Activated naive CD4-positive, alpha-beta T cell treated with anti-CD3 and anti-CD28 coated beads for 36 hours (primary cell): ENCODE measurements at places on chromosomes 7 and 10. TPM values are rescaled to one million over a fixed set of nuclear protein-coding genes. Genes with fewer than 3 reads are reported as not detected.
A peak's percentile ranks its signal among the peaks of the same experiment; 100 is the strongest.

IDI1 gene
- total RNA-seq, result 68.2 TPM

SFRP5 gene
- not detected for total RNA-seq

GPR15LG gene
- total RNA-seq, result not detected

UBE3C gene
- 55.7 TPM for total RNA-seq

DNA sequence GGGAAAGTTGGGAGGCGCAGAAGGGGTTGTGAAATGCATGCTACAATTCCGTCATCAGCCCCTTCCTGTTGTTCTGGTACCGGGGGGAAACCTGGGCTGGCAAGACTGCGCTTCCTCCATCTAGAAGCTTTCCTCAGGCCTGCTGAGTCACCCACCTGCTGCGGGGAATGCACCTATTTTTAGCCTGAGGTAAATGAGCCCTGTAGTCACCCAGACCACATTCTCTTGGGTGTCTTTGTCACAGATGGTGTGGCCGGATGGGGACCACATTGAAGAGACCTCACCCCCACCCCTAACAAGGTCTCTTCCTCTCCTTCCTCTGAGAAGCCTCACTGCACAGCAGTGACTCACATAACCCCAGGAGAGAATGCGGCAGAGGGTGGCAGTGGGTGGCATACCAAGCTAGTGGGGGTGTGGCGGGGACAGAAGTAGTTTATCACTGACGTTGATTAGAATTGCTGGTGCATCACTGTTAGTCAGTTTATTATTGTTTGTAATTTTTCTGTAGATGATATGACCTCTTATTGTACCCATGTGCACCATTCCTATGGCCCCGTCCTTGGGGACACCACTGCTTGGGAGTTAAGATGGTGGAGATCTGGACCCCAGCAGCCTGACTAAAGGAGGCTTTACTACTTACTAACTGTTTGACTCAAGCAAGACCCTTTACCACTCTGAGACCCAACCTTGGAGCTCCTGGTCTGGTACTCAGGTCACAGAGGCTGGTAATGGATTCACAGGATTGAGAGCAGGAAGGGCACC, 83.0 kb upstream of the DUSP5 start:
- H3K4me1 ChIP-seq, result peaks cover 73% of the 10 kb centered on the region
- peak overlapping the region; percentile 41 for H3K4me3 ChIP-seq
- H3K27me3 ChIP-seq, result no peaks in the 10 kb centered on the region
- peak; percentile 98 for DNase-seq

GRCh38 chr7:47914717-47915615, 33.3 kb downstream of the PKD1L1 start:
- no peak overlapping the region for H3K27ac ChIP-seq
- H3K4me3 ChIP-seq, result no peak overlapping the region
- H3K27me3 ChIP-seq, result no peaks in the 10 kb centered on the region
- no peaks in the 10 kb centered on the region for H3K36me3 ChIP-seq
- no peak for DNase-seq

GRCh38 chr7:47330561-47331178, 251.2 kb downstream of the TNS3 start:
- H3K27me3 ChIP-seq, result no peaks in the 10 kb centered on the region
- no peak for DNase-seq
- H3K27ac ChIP-seq, result no peak overlapping the region
- H3K4me3 ChIP-seq, result no peak overlapping the region
- no peaks in the 10 kb centered on the region for H3K36me3 ChIP-seq
- no peaks in the 10 kb centered on the region for H3K4me1 ChIP-seq

- no peak overlapping the region for H3K27ac ChIP-seq
- peaks cover 14% of the 10 kb centered on the region for H3K36me3 ChIP-seq
- H3K4me1 ChIP-seq, result peaks cover 36% of the 10 kb centered on the region
- no peaks in the 10 kb centered on the region for H3K27me3 ChIP-seq
Observed at GRCh38 chr7:27782849-27783248, 42.9 kb downstream of the TAX1BP1 start.

DNA sequence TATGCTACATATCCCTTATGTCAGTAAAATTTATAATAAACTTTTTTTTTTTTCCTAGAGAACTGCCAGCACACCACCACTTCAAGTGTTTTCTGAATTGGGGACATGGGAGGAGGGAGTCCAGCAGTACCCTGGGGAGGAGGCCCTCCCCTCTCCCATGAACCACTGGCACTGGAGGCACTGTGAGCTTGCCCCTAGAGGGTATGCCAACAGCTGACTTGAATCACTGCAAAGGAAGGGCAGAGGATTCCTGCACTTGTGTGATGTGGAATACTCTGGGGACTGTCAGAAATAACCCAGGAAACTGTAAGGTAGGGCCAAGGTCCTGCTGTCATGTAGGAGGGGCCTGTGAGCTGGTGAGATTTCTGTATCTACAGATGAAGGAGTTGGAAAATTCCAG, 8.5 kb upstream of the ARMS2 start:
- H3K36me3 ChIP-seq, result no peaks in the 10 kb centered on the region
- H3K4me1 ChIP-seq, result no peaks in the 10 kb centered on the region
- DNase-seq, result no peak

DNA sequence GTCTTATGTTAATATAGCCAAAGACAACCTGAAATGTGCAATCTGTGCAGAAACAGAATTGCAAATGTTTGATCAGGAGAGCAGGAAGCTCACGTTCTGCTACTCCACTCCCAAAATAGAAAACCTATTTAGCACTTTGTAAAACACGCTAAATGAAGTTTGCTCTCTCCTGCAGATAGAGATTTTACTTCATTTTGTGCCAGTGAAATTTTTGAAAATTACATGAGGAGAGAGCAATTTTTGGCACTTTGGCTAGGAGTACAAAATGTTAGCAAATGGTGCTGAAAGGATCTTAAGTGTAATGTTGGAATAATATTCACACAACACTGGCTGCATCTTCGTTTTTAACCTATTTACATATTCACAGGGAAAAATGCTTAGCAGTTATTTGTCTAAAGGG, 61.9 kb downstream of the SEM1 start:
- no peak for DNase-seq
- no peaks in the 10 kb centered on the region for H3K27me3 ChIP-seq
- H3K36me3 ChIP-seq, result peaks cover 8% of the 10 kb centered on the region
- no peak overlapping the region for H3K4me3 ChIP-seq
